ENCODE measurements at places on chromosomes 5 and 9. TPM values are rescaled to one million over a fixed set of nuclear protein-coding genes. Genes with fewer than 3 reads are reported as not detected.

DNA sequence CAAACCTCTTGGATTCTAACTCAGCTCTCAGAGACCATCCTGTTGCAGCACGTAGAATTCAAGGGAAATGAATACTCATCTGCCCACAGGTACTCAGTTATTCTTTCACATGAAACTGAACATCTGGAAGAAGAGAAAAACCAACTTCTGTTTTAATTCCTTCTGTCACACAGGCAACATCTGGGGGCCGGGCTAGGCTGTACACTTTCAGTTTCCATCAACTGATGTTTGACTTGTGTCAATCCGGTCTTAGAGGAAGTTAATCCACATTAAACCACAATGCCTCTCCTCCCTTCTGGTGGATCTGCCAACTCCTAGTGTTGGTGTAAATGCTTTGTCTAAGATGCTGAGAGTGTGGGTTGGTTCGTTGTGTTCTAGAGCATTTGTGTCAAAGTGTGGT, 17.6 kb downstream of the DMRT3 start:
- no peak for DNase-seq

DNA sequence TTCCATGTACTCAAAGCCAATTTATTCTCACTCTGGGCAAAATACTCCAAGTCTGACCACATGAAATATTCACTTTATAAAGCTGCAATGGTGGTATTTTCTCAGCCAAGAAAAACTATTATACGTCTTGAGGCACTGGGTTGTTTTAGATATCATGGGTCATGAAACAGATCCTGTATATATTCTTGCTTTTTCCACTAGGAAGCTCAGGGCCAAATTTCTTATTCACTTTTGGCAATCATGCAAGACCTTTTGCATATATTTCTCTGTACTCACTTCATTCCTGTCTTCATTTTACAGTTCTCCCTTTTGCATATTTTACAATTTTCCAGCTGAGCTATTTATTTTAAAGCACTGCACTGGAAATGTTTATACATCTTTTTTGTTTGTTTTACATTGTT, 49.8 kb downstream of the GABBR2 start:
- DNase-seq, result no peak

GRCh38 chr9:14453286-14453685, 139.3 kb upstream of the NFIB start:
- DNase-seq, result no peak

DNA sequence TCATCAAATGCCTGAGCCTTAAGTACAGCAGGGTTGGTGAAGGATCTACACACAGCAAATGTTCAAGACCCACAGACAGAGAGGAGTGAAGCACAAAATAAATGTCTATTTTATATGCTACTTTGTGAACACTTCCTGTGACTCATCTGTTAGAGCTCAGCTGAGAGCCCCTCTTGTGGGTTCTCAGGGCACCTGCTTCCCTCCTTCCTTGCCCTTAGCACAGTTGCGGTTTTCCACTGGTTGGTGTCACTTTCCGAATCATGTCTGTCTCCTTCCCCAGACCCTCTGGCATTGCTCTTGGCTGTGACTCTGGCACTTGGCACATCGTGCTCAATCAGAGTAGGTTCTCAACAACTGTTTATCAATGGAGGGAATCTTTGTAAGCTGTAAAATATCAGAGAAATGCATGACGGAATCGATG, 128.5 kb upstream of the STC2 start:
- peak; percentile 96 for DNase-seq

- DNase-seq, result no peak
These were observed 64.0 kb downstream of the DOCK8 start for GRCh38 chr9:278651-279050.

DNA sequence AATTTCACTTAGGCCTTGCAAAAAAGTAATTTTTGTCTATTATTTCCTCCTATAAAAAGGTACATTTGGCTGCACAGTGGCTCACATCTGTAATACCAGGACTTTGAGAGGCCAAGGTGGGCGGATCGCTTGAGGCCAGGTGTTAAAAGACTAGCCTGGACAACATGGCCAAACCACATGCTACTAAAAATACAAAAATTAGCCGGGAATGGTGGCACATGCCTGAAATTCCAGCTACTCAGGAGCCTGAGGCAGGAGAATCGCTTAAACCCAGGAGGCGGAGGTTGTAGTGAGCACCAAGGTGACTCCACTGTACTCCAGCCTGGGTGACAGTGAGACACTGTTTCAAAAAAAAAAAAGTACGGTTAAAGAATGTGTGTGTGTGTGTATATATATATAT, 15.7 kb downstream of the NUP155 start:
- no peak for DNase-seq

GRCh38 chr5:19229179-19229835, 758.7 kb downstream of the CDH18 start:
- no peak for DNase-seq

PTGS1 gene
- not detected for total RNA-seq

- no peak for DNase-seq
These were observed 10.1 kb upstream of the SPATA24 start for GRCh38 chr5:139413963-139414362.

ZFP62 gene
- total RNA-seq, result 38.2 TPM

DNA sequence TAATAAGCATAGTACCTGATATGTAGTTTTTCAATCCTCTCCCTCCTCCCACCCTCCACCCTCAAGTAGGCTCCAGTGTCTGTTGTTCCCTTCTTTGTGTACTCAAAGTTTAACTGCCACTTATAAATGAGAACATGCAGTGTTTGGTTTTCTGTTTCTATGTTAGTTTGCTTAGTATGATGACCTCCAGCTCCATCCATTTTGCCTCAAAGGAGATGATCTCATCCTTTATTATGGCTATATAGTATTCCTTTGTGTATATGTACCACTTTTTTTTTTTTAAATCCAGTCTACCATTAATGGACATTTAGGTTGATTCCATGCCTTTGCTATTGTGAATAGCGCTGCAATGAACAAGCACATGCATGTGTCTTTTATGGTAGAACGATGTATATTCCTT, 20.5 kb downstream of the POLK start:
- DNase-seq, result no peak

DNA sequence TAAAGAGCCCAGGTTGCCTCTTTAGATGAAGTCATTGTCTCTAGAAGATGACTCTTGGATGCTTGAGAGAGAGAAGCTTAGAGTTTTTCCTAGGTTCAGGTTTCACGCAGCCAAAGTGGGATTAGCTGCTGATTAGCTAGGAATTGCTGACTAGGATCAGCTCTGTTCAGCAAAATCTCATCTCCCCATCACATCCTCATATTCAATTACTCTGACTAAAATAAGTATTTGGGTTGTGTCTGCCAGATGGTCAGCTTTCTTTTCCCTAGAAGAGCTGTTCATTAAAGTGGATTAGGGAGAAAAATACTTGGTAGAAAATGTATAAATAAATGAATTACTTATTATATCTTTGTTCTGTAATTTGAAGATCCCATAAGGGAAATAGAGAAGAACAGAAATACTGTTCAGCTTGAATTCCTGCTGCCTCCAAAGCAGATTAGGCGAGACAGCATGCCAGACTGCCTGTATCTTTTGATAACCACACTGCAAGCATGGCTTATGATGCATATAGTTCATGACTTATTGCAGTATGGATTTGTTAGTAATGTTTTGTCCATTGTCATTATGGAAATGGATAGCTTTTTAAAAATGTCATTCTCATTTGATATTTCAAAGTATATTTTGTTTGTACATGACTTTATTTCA, 184.8 kb upstream of the CD180 start:
- no peak for DNase-seq

- DNase-seq, result no peak
These were observed 11.0 kb upstream of the ATP6V0E1 start for GRCh38 chr5:172972552-172972951.

GRCh38 chr5:120615967-120616645, 152.0 kb downstream of the PRR16 start:
- peak; percentile 41 for DNase-seq

LRRC14B gene
- not detected for total RNA-seq

LVRN gene
- not detected for total RNA-seq

DNA sequence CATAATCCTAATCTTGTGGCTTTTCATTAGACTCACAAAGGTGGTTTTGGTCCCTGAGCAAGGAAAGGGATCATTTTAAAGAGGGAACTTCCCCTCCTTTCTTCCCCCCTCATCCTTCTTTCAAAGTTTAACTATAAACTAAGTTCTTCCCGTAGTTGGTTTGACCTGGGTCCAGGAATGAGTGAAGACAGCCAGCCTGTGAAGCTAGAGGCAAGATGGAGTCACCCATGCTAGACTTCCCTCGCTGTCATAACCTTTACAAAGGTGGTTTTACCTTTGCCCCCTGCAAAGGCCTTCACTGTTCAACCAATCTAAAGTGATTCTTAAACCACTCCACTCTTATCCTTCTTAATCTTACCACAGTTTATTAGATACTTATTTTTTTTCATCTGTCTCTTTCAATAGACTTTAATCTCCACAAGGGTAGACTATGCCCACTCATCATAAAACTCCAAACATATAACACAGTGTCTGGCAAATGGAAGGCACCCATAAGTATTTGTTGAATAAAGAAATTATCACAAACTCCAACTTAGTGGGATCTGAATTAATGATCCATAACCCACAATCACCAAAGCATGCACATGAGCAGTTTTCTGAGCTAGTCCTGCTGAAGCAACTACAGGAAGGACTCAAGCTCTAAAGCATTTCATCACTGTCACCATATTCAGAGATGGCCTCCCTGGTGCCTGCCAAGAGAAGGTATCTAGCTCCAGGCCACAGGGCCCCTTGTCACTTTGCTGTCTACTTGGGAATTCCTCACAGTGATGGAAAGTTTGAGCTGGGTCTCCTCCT, 369.0 kb downstream of the SPOCK1 start:
- DNase-seq, result no peak

DNA sequence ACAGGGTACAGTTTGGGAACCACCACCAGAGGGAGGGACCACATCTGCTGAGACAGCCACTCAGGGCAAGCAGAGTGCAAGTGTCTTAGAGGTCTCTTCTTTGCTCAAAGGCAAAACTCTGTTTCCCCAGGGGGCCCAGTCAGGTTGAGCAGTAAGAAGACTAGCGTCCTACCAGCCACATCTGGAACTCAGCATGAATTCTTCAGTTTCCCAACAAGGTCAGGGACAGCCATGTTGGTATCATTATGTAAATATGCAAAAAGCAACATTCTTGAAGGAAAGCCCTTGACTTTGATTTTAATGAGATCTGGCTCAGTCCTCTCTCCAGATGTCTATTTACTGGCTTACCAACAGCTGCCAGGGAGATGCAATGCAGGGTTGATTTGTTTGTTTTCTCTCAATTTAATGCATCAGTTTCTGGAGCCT, 46.7 kb downstream of the TGFBI start:
- no peak for DNase-seq

- DNase-seq, result no peak
These were observed 92.8 kb upstream of the CAST start for GRCh38 chr5:96569332-96569731.

DNA sequence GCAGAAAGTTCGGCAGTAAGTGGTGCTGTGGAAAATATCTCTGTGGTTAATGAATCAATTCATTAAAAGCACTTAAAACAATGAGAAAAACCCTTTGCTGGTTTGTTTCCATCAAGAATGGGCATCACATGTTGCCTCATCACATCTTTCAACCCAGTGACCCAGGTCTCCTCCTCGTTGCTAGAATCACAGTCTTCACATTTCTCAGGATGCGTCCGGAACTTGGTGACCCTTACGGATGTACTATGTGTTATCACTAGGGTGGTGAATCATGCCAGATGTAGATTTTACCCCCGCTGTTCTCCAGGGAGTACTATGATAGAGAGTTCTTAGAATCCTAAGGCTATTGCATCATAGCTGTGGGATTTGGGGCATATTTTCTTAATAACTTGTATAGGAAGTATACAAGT, 217.9 kb upstream of the KLF4 start:
- peak; percentile 95 for DNase-seq

GRCh38 chr5:137838976-137839375, 28.7 kb upstream of the MYOT start:
- no peak for DNase-seq
